ENCODE measurements at places on chromosomes 16 and 17.

GRCh38 chr17:59565959-59566324 lies 532 bp downstream of the DHX40 start:
- peak; percentile 60 for DNase-seq

DNA sequence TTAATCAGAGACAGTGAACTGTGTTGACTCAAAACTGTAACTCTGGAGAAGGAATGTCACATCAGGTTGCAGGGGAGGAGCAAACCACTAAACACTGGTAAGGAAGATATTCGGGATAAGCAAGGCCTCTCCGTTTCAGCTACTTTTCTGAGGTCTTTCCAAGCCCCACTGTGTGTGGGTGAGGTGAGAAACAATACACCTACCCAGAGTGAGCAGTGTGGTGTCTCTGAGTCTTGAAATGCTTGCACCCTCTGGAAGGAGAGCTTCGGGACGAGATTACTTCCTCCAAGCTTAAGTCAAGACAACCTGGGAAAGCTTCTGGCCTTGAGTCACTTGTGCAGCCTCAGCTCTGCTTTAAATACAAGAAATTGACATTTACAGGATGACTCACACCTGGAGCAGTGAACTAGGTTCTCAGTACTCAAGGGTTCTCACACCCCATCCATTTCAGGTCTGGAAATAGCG lies 2.5 kb upstream of the MAP3K14 start:
- DNase-seq = no peak

- no peak for DNase-seq
These were observed 5.8 kb downstream of the TMEM231 start for GRCh38 chr16:75550211-75550662.

- peak; percentile 72 for DNase-seq
These were observed 166.5 kb upstream of the PLCG2 start for GRCh38 chr16:81612351-81613163.

- no peak for DNase-seq
These were observed 51.7 kb upstream of the SEC14L1 start for GRCh38 chr17:77089124-77089490.

GRCh38 chr16:87150681-87151280 lies 166.4 kb downstream of the C16orf95 start:
- DNase-seq = no peak

- DNase-seq = no peak
These were observed 184.4 kb downstream of the MAF start for GRCh38 chr16:79415983-79416640.

DNA sequence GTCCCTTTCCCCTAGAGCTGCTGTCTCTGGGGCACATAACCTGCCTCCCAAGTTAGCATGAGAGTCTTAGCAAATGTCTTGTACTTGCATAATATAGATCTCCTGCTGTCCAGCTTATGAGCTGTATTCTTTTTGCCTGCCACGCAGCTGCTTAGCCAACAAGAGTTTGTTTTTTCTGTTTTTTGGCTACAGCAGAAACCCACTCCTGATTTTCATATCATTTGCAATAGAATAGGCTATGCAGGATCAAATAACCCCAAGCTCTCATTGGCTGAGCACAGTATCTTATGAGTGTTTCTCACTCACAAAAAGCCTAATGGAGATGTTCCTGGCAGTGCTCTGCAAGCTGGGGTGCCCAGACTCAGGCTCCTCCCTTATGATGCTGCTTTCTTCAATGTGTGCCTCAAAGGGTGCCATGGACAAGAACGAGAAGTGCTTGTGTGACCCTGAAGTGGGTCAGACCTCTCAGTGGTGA lies 23.1 kb downstream of the B9D1 start:
- no peak for DNase-seq

GRCh38 chr17:80811181-80812105 lies 180.2 kb upstream of the CHMP6 start:
- DNase-seq = no peak

GRCh38 chr16:31695667-31696066 lies 168.0 kb downstream of the AHSP start:
- DNase-seq = no peak

Measured in left hindlimb (tissue), 1 donor.